Activated CD4-positive, alpha-beta T cell treated with anti-CD3 and anti-CD28 coated beads, Interleukin-2, amount 50 U/mL, for 16 hours (primary cell): ENCODE measurements at places on chromosomes 4 and X.

GRCh38 chr4:110119880-110120279 lies 78.5 kb downstream of the ELOVL6 start:
- no peak for DNase-seq

GRCh38 chr4:14277505-14277904 lies 650.0 kb upstream of the BOD1L1 start:
- DNase-seq = no peak

GRCh38 chr4:69849969-69850368 lies 10.0 kb downstream of the SULT1E1 start:
- DNase-seq = peak; percentile 29

GRCh38 chr4:71187404-71188155 lies 151.2 kb upstream of the SLC4A4 start:
- DNase-seq = no peak

DNA sequence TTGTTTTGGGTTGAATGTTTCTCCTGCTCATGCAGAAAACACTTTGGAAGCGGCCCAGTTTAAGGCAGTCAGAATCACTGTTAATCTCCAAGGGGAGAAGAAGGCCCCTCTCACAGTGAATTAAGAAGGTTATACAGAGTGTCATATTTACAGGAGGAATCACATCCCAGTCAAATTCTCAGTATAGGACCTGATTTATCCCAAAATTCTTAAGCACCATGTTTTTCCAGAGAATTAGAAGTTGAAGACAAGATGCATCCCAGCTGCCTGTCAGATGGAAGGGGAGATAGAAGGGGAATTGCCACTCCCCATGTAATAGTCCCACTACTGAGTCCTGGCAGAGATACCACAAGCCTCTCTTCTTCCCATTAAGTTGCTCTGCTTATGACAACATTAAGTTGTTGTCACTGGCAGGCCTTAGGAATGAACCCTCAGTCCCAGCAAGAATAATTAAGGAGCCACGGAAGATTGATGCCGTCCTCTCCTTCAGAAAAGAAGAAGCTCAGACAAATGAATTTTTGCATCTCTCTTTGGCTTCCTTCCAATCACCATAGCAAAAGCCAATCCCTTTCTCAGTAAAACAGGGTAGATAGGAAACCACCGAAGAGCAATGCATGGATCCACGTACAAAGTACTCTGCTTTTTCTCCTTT lies 138.4 kb downstream of the LDB2 start:
- no peak for DNase-seq

DNA sequence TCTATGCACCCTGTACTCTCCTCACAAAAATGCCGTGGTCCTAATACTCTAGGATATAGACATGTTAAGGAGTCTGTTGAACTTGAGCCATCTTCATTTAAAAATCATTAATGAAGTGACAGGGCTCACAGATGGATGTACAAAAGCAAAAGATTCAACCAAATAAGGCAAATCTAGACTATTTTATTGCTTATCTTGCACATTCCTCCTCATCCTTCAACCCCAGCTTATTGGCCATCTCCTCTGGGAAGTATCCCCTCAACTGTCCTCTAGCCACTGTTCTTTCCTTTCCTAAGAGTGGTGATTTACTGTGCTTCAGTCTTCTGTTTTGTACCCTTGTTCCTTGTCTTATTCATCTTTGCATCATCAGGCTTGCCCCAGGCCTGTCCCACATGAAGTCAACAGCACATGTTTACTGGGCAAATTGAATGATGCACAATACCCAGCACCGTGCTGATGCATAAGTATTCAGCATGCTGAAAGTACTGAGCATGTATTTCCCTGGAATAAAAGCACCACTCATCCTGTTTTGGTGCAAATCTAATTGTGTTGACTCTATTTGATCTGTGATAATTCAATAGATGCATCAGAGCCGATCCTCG lies 287.3 kb upstream of the CLNK start:
- DNase-seq = no peak

DNA sequence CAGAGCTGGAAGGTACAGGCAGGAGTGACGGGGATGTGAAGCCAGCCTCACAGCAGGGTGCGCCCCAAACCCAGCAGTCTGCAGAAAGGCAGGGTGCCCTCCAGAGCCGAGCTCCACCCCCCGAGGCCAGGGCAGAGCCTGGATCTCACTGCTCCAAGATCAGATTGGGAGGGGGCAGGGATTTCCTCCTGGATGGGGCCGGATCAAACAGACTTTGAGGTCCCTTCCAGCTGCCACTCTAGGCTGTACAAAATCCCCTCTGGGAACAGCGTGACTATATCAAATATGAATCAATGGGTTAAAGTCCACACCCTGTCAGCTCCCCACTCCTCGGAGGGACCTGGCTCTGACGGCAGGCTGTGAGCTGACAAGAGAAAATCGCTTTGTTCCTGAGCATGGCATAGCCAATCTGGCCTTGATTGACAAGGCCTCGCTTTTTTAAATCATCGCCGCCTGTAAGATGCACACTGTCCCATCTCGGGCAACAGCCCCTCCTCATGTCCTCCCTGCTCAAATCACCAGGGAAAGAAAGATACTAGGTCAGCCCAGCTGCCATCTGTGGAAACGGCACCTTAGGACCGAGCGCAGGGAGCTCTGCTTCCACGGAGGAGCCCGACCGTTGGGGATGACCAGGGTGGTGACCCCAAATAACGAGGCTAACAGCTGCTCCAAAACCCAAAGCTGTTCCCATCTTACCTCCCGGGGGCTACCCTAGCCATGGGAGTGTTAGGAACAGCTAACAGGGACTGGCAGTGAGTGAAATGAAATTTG lies 39.9 kb downstream of the PSAPL1 start:
- no peak for DNase-seq

DNA sequence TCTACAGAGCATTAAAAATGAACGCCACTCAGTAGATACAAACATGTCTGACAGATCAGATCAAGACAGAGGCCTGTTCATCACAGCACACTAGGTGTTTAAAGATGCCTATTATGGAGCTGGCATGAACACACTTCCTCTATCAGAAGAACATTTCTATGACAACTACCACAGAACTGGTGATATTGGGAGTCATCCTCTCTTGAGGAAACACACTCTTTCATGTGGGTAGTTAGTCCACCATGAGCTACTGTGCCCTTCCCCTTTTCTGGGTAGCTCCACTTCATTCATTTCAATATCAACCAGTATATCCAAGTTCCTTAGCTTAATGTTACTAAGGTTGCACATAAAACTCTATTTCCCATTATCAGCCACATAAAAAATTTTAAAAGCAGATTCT lies 46.7 kb downstream of the MAOB start:
- no peak for DNase-seq

DNA sequence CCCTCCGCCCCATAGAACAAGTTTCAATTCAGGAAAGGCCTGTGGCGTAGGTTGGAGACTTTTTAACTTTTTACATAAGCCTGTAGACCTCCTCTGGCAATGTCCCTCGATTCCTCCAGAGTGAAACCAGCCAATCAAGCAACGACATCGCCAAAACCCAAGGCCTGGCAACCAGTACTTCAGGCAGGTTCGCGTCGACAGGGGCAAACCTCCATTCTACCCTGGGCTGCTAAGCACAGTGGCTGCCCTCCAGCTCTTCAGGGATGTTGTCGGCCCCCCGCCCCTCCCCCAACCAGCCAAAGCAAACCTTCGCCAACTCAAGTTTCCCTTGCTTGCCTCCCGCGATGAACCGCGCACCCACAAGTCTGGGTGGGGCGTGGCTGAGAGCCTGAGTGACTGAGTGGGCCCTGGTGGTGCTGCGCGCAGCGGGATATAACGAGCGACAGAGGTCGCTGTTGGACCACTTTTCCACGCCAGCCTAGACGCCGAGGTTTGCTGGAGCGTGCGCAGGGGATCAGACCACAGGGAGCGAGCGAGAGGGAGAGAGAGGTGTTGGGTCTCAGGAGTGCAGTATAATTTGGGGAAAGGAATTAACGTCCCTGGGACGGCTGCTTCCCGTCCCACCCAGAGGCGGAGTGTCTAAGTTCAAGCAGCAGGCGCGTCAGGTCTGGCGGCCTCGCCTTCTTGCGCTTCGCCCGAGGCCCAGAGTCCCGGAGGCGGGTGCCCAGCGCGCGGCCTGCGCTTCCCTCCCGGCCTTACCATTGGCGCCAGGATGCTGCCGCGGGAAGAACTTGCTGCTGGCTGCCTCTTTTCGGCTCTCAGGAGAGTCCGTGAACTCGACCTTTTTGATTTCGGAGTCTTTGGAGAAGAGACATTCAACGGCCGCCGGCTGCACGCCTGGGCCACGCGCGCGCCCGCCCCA lies 9.0 kb upstream of the PITX2 start:
- DNase-seq = peak; percentile 61

DNA sequence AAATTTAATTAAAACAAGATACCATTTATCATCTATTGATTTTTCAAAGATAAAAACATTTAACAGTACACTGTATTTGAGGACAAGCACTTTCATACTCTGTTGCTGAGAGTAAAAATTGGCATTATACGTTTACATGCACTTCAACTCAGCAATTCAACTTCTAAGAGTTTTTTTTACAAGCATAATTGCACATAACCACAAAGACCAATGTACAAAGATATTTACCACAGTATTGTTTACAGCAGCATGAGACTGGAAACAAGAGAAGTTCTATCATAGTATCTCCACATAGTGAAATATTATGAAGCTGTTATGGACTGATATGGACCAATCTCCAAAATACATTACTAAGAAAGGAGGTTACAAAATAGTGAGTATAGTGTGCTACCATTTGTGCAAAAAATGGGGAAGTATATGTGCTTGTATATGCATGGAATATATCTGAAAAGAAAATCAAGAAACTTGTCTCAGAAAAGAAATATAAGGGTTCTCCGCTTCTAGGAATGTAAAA lies 10.9 kb downstream of the GAB3 start:
- DNase-seq = no peak

DNA sequence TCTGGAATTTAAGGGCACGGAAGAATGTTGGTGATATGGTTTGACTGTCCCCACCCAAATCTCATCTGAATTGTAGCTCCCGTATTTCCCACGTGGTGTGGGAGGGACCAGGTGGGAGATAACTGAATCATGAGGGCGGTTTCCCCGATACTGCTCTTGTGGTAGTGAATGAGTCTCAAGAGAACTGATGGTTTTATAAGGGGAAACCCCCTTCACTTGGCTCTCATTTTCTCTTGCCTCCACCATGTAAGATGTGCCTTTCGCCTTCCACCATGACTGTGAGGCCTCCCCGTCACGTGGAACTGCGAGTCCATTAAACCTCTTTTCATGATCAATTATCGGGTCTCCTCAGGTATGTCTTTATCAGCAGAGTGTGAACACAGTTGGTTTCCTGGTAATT lies 25.6 kb upstream of the DHRSX start:
- DNase-seq = no peak

GRCh38 chr4:98950925-98951324 lies 22.0 kb upstream of the EIF4E start:
- DNase-seq = no peak

DNA sequence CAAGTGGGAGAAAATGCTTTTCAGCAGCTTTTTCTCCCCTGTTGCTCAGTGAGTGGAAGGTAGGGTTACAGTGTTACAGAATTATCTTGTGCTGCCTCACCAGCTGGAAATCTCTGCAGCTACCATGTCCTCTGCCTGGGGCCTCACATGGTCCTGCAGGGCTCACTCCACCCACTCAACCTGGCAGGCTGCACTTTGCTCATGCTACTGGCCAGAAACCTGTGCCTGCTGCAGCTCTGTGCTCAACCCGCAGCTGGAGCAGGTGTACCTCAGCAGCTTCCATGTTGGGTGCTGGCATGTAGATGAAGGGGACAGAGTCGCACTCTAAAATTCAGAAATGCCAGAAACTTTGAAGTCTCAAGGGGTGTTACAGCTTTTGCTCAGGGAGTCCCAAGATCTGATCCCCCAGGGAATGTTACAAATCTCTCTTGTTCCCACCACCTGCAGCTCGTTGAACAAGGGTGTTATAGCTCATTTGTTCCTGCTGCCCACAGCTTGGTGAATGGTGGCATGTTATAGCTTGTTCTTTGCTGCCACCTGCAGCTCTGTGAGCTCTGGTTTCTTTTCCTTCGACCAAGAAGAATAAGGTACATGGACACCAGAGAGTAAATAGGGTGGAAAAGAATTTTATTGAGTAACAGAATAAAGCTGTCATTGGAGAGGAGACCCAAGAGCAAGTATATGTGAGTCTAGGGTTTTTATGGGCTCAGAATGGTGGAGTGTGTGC lies 845.8 kb downstream of the TECRL start:
- DNase-seq = no peak

GRCh38 chr4:63371001-63371400 lies 1038.2 kb downstream of the TECRL start:
- DNase-seq = no peak

GRCh38 chrX:40008791-40009461 lies 88.8 kb downstream of the BCOR start:
- peak; percentile 30 for DNase-seq

- DNase-seq = no peak
Measured at GRCh38 chrX:132694382-132694781, 205.5 kb upstream of the MBNL3 start.

GRCh38 chr4:102761296-102761701 lies 531 bp upstream of the MANBA start:
- no peak for DNase-seq

DNA sequence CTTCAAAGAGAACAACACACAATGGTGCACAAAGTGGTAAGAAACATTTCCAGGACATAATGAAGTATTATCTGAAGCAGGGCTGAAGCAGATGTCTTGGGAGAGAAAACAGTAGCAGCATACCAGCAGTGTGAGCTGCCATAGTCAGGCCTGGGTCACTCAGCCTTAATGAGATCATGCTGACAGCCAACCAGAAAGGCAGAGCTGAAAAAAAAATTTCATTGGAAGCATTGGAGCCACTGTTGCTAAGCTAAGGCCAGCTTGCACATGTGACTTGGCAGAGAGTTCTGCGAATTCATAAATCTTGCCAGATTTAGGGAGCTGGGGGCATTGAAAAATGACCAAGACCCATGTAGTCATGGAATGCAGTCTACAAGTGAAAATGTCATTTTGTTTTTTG lies 444.0 kb upstream of the PITX2 start:
- no peak for DNase-seq

- no peak for DNase-seq
Measured at GRCh38 chr4:171629182-171629581, 184.0 kb upstream of the GALNTL6 start.

GRCh38 chr4:5712517-5712916 lies 1.5 kb downstream of the EVC start:
- peak; percentile 57 for DNase-seq

- DNase-seq = no peak
Measured at GRCh38 chr4:46392421-46392820, 2.5 kb upstream of the GABRA2 start.

DNA sequence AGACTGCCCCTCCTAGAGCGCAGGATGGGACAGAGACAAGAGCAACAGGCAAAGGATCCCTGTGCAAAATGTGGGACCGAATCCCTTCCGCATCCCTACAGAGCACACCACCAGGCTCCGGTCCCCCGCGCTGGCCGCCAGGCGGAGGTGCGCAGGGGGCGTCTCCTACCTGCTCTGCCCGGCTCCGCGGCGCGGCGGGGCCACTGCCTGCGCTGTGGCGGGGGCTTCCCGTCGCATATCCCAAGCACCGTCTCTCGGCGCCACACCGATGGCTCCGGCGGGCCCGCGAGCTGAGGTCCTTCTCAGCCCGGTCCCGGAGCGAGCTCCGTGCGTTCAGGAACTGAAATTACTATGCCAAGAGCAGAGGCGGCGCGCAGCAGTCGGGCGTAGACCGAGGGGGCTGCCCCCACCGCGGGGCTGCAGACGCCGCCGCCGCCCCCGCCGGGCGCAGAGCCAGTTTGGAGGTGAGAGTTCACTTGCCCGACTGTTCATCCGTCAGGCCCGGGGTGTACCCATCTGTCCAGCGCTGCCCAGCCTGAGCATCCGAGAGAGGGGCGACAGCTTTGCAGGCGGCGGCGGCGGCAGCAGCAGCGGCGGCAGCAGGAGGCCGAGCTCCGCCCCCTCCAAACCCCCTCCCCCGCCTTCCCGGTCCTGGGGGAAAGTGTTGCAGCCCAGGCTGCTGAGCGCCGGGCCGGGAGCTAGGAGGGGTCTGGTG lies at the start of gene GPRIN3:
TSS of gene GPRIN3 (minus strand) at position 355 of the 715 bp plus-strand sequence. CDS start 57,690 bp downstream, outside the sequence.
- peak; percentile 64 for DNase-seq
